ENCODE measurements at places on chromosomes 2 and 18.
A peak's percentile ranks its signal among the peaks of the same experiment; 100 is the strongest.

- DNase-seq = peak; percentile 71
Observed at GRCh38 chr2:30862054-30862651, 54.9 kb upstream of the CAPN13 start.

GRCh38 chr2:169107645-169108044, 38.3 kb downstream of the DHRS9 start:
- no peak for DNase-seq

DNA sequence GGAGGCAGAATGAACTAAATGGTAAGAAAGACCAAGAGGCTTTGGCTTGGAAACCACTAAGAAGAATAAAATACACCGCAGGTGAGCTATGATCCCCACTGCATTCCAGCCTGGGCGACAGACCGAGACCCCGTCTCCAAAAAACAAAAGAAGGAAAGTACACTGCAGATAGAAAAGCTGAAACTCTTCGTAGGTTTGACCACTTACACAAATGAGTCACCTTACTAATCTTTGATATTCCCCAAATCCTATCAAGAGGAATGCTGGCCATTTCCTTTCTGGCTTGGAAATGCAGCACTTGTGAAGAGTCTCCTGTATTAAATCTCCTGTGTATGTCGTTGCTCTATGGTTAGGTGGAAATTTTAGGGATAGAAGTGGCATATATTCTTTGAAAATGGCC, 108.8 kb downstream of the MTCL1 start:
- no peak for DNase-seq

- DNase-seq = no peak
Observed at GRCh38 chr2:229282758-229283546, 11.9 kb upstream of the PID1 start.

- no peak for DNase-seq
Observed at GRCh38 chr18:78448106-78448505, 531.5 kb upstream of the SALL3 start.

DNA sequence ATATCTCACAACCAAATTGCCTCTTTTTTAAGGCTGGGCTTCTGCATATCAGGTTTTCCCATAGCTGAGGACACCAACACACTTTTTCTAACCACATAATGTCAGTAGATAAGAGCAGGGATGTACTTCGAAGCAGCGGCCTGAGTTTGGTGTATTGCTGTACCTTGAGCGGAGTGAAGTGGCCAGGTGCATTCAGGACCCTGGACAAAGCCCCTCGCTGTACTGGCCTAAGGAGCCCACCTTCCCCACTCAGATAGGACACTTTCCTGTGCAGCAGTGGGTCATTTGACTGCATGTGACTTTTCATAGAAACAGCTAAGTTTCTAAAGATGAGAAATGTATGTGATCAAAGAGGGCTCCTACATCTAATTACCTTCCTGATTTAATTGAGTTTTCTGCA, 212.5 kb downstream of the GBX2 start:
- no peak for DNase-seq

GRCh38 chr2:205852457-205852856, 170.2 kb downstream of the NRP2 start:
- no peak for DNase-seq

DNA sequence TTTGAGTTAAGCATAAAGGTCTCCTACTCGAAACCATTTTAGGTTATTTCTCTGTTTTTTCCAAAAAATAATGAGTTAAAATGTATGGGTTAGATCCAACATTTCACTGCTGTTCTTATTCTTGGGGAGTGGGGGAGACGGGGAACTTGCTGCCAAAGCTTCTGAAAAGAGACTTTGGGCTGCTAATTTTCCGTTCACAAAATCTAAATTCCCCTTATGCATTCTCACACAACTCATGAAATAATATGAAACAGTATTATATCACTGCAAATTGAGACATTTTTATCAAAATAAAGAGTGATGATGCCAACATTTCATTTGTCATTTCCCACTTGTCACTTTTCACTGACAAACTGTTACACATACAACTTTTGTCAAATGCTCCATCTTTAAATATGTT, 7.8 kb downstream of the SATB2 start:
- DNase-seq = no peak

Data from CD4-positive, CD25-positive, alpha-beta regulatory T cell (primary cell).